ENCODE measurements at places on chromosomes 16 and 17.

DNA sequence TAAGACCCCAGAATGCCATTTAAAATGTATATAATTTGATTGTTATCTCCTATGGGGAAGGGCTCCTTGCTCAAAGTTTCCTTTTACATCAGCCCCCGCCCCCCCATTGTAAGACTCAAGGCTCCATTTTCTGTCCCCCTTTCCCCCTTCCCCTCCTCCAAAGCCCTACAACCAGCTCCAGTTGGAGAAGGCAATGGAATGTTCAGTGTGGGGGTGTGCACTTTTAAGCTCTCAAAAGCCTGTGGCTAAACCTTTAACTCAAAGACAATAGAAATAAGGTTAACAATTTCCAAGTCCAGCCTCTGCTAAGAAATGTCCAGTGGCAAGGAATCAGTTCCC, 114.7 kb downstream of the NOG start:
- no peaks in the 10 kb centered on the region for H3K4me1 ChIP-seq
- H3K36me3 ChIP-seq = no peaks in the 10 kb centered on the region
- DNase-seq = no peak
- no peak overlapping the region for H3K27ac ChIP-seq

- no peak overlapping the region for H3K4me3 ChIP-seq
- H3K4me1 ChIP-seq = peaks cover 11% of the 10 kb centered on the region
- DNase-seq = no peak
- no peak overlapping the region for H3K27ac ChIP-seq
- peaks cover 10% of the 10 kb centered on the region for H3K36me3 ChIP-seq
These were observed 136.5 kb downstream of the CMIP start for GRCh38 chr16:81581107-81581506.

GRCh38 chr17:82283208-82283749, 9.8 kb upstream of the CSNK1D start:
- H3K27me3 ChIP-seq = peaks cover 7% of the 10 kb centered on the region
- peaks cover 17% of the 10 kb centered on the region for H3K4me1 ChIP-seq
- no peak for DNase-seq
- no peak overlapping the region for H3K4me3 ChIP-seq

DNA sequence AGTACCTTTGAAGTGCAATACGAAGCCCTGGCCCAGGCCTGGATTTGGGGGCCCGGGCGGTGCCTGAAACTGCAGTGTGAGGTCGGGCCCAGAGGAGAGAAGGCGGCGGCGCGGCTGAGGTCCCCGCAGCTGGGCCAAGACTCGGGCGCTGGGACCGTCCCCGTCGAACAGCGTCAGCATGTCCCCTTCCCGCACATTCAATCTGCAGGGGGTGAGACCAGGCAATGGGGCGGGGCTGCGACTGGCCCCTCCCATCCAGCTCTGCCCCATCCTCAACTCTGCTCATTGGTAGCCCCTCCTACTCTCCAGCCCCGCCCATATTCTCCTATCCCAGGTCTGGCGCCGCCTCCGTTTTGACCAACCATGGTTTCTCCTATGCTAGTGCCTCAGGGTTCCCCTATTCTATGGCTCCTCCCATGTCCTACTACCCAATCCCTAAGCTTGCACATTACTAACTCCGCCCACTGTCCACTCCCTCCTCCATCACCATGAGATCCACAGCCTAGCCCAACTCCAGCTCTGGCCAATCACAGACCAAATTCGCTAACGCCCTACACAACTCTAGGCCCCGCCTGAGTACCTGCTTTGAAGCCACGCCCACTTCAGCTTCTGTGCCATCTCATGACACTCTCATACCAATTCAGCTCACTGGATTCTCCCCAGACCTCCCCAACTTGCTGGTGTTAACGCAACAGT, 14.4 kb upstream of the CDIPT start:
- peak overlapping the region; percentile 58 for H3K4me3 ChIP-seq
- H3K4me1 ChIP-seq = peaks cover 4% of the 10 kb centered on the region

DNA sequence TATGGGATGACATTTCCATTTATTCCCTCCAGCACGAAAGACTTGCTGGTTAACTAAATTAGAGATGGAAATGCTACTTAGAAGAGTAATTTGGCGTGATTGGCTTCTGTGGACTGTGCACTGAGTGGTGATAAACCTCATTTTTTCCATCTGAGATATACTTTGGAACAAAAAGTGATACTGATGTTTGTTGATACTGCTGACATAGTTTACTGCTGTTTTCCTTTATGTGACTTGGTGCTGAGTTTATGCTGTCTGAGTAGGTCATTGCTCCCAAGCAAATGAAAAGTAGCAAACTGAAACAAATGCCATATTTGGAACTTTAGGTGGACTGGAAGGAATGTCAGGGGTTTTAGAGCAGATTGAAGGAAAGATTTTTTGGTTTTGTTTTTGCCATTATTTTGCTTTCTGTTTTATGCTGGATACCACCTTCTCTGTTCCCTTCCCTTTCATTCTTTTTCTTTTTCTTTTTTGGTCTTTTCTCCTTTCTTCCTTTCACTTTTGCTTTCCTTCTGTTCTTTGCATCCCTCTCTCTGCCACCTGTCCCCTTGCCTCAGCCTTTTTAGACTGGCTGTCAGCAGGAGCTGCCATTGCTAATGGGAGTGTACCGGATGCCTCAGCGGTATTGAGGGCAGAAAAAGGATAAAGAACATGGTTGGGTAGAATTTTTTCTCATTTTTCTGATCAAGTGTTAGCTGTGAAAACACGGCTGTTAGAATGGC, 41.8 kb downstream of the NUP93 start:
- no peaks in the 10 kb centered on the region for H3K27me3 ChIP-seq
- no peaks in the 10 kb centered on the region for H3K36me3 ChIP-seq
- no peak for DNase-seq
- H3K4me1 ChIP-seq = peaks cover 11% of the 10 kb centered on the region
- no peak overlapping the region for H3K4me3 ChIP-seq

DNA sequence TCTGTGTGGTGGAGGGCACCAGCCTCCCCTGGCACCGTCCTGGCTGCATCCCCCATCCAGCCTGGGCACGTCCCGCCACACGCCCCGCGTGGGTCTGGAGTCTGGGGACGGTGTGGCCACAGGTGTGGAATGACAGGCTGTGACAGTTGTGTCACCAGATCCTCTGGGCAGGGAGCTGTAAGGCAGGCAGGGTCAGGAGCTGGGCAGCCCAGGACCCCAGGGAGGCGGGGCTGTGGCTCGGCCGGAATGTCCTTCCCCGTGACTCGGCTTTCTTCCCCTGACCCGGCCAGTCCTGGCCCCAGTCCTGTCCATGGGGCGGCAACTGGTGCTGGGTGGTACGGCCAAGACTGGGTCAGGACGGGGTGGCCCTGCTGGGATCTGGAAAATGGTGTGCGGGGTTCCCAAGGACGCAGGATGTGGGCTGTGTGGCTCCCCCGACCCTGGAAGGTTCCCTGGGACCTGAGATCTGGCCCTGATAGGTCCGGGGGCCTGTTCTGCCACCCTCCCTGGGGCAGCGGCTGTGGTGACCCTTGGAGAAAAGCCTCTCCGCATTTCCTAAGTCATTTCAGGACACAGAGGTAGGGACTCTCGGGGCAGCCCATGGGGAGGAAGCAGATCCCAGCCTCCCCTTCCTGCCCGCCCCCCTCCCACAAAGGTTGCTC, 3.3 kb upstream of the SLC16A3 start:
- no peak for DNase-seq
- no peak overlapping the region for H3K27ac ChIP-seq
- H3K4me3 ChIP-seq = no peak overlapping the region
- peaks cover 2% of the 10 kb centered on the region for H3K4me1 ChIP-seq

- peaks cover 5% of the 10 kb centered on the region for H3K4me1 ChIP-seq
- no peaks in the 10 kb centered on the region for H3K36me3 ChIP-seq
- no peak overlapping the region for H3K27ac ChIP-seq
- no peak for DNase-seq
- H3K4me3 ChIP-seq = no peak overlapping the region
- H3K27me3 ChIP-seq = no peaks in the 10 kb centered on the region
These were observed 9.7 kb upstream of the ALOX15B start for GRCh38 chr17:8029121-8029520.

DNA sequence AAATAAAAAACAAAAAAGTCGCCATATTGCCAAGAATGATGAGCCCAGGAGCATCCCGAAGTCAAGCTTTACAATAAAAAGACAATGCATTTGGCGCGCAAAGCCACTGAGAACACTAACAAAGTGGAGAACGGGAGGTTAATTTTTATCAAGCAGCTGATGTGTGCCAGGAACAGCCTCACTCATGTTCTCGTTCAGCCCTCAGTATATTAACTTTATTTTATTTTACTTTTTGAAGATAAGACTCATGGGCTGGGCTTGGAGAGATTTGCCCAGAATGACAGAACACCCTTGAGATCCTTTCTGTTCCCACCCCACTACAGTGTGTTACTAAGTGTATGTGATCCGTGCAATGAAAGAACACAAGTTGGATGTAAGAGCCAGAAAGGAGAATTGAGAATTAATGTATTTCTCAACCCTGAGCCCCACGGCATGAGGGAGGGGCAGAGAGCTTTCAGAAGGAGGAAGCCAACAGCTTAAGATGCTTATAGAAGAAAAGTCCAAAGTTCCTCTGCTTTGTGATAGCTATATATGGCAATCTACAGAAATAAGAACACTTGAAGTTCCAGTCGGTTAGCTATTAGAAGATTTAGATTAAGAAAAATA, 48.4 kb downstream of the COTL1 start:
- peaks cover 4% of the 10 kb centered on the region for H3K27me3 ChIP-seq
- DNase-seq = no peak
- peaks cover 8% of the 10 kb centered on the region for H3K36me3 ChIP-seq
- peaks cover 4% of the 10 kb centered on the region for H3K4me1 ChIP-seq

DNA sequence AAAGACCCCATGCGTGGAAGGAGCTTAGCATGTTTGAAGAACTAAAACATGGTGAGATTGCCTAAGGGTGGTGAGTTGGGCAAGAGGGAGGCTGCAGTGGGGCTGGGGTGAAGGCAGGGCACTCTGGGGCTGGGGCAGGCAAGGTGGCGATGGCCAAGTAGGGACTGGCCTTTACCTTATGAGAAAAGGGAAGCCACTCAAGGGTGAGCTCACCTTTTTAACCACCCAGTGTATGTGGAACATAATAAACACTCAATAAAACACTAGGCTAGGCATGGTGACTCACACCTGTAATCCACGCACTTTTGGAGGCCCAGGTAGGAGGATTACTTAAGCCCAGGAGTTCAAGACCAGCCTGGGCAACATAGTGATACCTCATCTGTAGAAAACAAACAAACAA, 37.7 kb downstream of the LYRM9 start:
- H3K27ac ChIP-seq = no peak overlapping the region
- H3K36me3 ChIP-seq = no peaks in the 10 kb centered on the region
- DNase-seq = no peak
- no peak overlapping the region for H3K4me3 ChIP-seq
- peaks cover 4% of the 10 kb centered on the region for H3K27me3 ChIP-seq

DNA sequence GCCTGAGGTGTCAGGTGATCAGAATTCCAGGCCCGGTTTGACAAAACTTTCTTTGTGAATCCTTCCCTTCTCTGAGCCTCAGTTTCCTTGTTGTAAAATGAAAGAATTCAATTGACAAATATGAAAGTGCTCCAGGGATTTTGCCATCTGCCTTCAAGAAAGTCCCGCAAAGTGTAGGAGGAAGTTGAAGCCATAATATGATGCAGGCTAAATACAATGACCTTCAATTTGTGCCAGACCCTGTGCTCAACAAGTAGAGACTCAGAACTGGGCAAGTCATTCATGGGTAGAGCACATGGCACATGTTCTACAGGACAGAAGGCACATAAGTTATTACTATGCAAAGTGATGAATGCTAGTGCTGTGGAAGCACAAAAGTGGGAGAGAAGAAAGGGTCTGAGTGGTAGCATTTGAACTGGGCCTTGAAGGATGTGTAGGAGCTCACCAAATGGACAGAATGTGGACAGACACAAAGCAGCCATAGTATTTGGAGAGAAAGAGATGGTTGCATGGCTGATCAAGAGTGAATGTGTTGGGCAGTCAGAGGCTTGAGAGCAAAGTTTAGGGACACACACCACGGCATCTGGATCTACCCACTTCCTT, 2.4 kb upstream of the SCIMP start:
- H3K27ac ChIP-seq = no peak overlapping the region
- H3K4me3 ChIP-seq = no peak overlapping the region
- H3K4me1 ChIP-seq = peaks cover 4% of the 10 kb centered on the region
- H3K27me3 ChIP-seq = no peaks in the 10 kb centered on the region
- no peak for DNase-seq

GRCh38 chr16:67948015-67948414, 4.1 kb upstream of the LCAT start:
- no peak for DNase-seq
- H3K27ac ChIP-seq = no peak overlapping the region
- peaks cover 8% of the 10 kb centered on the region for H3K27me3 ChIP-seq
- H3K4me1 ChIP-seq = no peaks in the 10 kb centered on the region

DNA sequence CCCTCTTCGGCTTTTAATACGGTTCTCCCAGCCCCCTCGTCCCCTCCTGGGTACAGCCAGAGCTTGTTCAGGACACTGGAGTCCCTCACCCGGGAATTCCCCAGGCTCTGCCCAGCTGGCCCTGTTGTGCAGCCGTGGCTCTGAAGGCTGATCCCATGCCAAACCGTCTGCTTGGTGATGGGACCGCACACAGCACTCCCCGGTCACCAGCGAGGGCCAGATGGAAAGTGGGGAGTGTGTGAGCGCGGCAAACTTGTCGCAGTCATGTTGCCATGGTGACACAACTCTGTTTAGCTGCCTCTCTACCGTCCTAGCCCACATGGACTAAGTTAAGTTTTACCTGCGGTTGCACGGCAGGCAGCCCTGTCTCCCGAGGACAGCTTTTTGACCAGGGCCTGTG, 107.9 kb downstream of the RAP1GAP2 start:
- H3K4me3 ChIP-seq = no peak overlapping the region
- H3K36me3 ChIP-seq = no peaks in the 10 kb centered on the region
- H3K4me1 ChIP-seq = no peaks in the 10 kb centered on the region
- H3K27ac ChIP-seq = no peak overlapping the region
- peaks cover 6% of the 10 kb centered on the region for H3K27me3 ChIP-seq

GRCh38 chr17:16820979-16821543, 131.0 kb downstream of the CCDC144A start:
- DNase-seq = no peak
- H3K27ac ChIP-seq = no peak overlapping the region
- H3K36me3 ChIP-seq = peaks cover 6% of the 10 kb centered on the region
- peaks cover 6% of the 10 kb centered on the region for H3K27me3 ChIP-seq
- H3K4me3 ChIP-seq = no peak overlapping the region
- H3K4me1 ChIP-seq = no peaks in the 10 kb centered on the region
